ENCODE measurements at places on chromosomes 6 and 20. TPM values are rescaled to one million over a fixed set of nuclear protein-coding genes. Genes with fewer than 3 reads are reported as not detected.

MEI4 gene
- total RNA-seq: not detected

PRDM13 gene
- not detected for total RNA-seq

BPIFB2 gene
- total RNA-seq: not detected

SAMD3 gene
- total RNA-seq: 44.4 TPM

BFSP1 gene
- total RNA-seq: 0.14 TPM

GLP1R gene
- not detected for total RNA-seq

XRN2 gene
- 54.2 TPM for total RNA-seq

SLC22A7 gene
- not detected for total RNA-seq

OPRL1 gene
- total RNA-seq: 0.69 TPM

PSORS1C1 gene
- total RNA-seq: not detected

ACTR5 gene
- total RNA-seq: 18.2 TPM

BMP6 gene
- not detected for total RNA-seq

COX4I2 gene
- total RNA-seq: not detected

SLC16A10 gene
- total RNA-seq: 18.5 TPM

LAMA5 gene
- 0.28 TPM for total RNA-seq
